ENCODE measurements at places on chromosomes 5 and 9.

- no peak for DNase-seq
Measured at GRCh38 chr5:172758834-172759149, 12.2 kb downstream of the DUSP1 start.

DNA sequence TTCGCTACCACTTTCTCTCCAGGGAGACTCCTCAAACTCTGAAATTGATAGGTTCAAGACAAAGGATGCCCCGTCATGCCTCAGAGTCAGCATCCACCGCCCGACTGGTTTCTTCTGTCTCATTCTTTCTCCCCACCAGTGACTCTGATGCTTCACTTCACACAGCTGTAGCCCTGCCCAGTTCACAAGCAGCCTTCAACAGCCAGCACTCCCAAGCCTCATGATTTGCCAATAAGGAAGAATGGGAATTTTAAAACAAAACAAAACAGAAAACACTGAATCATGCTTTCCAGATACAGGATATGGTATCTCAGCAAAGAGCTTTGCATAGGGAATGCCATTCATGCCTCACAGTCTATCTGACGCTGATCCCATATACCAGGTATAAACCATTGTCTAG, 371.2 kb upstream of the RORB start:
- peak; percentile 15 for DNase-seq

DNA sequence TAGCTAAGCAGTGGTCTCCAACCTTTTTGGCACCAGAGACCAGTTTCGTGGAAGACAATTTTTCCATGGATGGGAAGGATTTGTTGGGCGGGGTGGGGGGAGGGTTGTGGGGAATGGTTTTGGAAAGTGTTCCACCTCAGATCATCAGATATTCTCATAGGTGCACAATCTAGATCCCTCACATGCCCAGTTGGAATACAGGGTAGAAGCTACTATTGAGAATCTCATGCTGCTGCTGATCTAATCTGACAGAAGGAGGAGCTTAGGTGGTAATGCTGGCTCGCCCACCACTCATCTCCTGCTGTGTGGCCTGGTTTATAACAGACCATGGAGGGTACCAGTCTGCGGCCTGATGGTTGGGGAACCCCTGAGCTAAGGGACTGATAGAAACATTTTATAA, 662.7 kb upstream of the RGMB start:
- no peak for DNase-seq

GRCh38 chr9:128838338-128838737, 8.7 kb upstream of the SPOUT1 start:
- peak; percentile 20 for DNase-seq

- DNase-seq, result no peak
Measured at GRCh38 chr9:12464910-12465512, 228.2 kb upstream of the TYRP1 start.

DNA sequence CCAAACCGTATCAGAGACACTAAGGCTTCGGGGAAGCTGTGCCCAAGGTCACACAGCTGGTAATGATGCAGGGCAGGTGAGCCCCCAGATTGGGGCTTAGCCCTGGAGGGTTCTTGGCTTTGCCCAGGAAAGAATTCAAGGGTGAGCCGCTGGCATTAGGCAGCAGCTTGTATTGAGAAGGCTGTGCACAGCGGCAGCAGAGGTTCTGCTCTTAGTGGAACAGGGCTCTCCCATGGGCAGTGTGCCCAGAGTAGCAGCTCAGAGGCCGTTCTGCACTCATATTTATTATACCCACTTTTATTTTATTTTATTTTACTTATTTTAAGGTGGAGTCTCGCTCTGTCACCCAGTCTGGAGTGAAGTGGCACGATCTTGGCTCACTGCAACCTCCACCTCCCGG, 85.8 kb upstream of the IER5L start:
- DNase-seq, result no peak

- DNase-seq, result no peak
Measured at GRCh38 chr9:117681888-117682287, 22.3 kb upstream of the TLR4 start.

DNA sequence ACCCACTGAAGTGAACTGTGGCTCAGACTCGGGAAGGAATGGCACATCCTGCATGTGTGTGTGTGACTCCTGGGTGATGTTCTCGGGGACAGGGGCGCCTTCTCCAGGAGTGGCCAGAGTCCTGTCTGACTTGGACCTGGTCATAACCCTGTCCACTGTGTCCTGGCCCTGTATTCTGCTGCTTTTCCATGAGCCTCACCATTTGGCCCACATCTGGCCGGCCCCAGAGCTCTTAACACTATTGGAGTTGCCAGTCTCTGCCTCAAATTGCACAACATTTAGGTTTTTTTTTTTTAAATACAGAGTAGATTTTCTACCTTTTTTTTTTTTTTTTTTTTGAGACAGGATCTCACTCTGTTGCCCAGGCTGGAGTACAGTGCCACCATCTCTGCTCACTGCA, 278.3 kb upstream of the TUT7 start:
- DNase-seq, result no peak

- DNase-seq, result no peak
Measured at GRCh38 chr9:84839541-84839940, 170.0 kb downstream of the NTRK2 start.

DNA sequence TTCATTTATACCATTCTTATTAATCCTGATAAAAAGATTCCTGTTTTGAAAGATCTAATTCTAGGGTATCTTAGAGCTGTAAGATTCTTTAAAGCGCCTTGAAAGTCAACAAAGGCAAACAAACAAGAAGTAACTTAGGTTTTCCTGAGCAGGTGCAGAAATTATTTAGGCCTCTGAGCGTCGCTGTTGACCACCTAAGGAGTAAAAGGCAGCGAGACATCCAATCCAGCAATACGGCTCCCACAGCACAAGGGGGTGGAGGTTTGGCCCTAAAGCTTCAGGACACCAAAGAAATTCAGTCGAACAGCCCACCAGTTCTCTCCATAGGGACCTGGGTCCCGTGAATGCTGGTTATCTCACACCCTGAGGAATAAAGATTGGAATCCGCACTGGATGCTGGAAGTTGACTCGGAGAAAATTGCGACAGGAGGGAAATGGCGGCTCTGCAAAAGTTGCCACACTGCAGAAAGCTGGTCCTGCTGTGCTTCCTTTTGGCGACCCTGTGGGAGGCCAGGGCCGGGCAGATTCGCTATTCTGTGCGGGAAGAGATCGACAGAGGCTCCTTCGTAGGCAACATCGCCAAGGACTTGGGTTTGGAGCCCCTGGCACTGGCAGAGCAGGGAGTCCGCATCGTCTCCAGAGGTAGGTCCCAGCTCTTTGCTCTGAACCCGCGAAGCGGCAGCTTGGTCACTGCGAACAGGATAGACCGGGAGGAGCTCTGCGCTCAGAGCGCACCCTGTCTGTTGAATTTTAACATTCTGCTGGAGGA, at the start of gene PCDHGA2:
TSS of gene PCDHGA2 (plus strand) at position 223 of the 769 bp plus-strand sequence.
- peak; percentile 76 for DNase-seq

GRCh38 chr9:111050819-111051218, 12.5 kb upstream of the LPAR1 start:
- no peak for DNase-seq

GRCh38 chr9:121122246-121123032, 47.7 kb downstream of the CNTRL start:
- DNase-seq, result peak; percentile 15

Measured in kidney (tissue), 22 donors.